ENCODE measurements at places on chromosomes 12 and 14.

GRCh38 chr12:51077930-51078329 is 5.5 kb downstream of the CSRNP2 start:
- no peak for DNase-seq

DNA sequence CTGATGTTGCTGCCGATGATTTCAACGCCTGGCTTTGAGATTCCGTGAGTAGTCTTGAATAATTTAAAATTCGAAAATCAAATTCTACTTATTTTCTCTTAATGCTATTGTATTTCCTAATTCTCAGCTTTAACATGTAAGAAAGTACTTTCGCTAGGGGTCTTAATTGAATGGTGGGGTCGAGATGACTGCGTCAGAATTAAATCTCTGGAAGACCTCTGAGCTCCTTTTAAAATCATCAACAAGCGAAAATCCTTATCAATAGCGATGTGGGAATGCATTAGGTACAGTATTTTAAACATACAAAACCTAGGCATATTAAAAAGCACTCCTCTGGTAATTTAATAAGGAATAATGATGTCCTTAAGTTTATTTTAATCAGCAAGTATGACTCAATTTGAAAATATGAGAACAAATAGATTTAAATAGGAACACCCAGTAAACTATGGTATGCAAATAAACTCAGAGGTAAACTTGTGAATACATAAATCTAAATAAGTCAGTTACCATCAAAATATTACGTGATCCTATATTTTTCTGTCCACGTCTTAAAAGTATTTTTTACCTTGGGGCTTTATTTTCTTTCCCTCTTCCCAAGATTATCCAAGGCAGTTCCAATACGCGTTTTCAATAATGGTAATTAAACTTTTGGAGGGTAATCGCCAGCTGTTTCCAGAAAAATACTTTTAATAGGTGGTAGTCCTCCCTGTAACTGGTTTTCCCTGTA is 1.4 kb downstream of the FOXA1 start:
- no peak for DNase-seq

- no peak for DNase-seq
Observed at GRCh38 chr12:106831699-106832098, 57.2 kb downstream of the RIC8B start.

DNA sequence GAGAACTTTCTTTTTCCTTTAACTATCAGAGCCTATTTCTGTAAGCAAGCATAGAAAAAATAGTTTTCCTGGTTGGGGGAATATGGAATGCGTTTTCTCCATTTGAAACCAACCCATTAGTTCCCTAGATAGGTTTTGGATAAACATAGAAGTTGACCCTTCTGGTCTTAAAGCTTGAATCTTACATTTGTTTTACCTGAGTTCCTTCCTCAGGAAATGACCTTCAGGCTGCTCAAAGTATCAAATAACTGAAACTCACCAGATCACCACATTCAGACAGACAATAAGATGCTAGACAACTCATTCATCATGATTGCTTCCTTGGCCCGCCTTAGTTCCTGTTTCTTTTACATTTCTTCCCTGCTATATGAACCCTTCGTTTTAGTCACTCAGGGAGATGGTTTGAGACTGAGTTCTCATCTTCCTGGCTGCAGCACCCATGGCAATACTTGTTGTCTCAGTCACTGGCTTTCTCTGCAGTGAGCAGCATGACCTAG is 52.2 kb downstream of the LRP6 start:
- DNase-seq: no peak

- no peak for DNase-seq
Observed at GRCh38 chr14:18688346-18688745, 87.4 kb downstream of the OR11H12 start.

GRCh38 chr12:108573317-108573716 is 10.9 kb downstream of the ISCU start:
- DNase-seq: peak; percentile 82

GRCh38 chr14:103213331-103213730 is 90.1 kb downstream of the TNFAIP2 start:
- DNase-seq: no peak

- no peak for DNase-seq
Observed at GRCh38 chr12:67927324-67927723, 61.9 kb upstream of the IFNG-AS1 start.

DNA sequence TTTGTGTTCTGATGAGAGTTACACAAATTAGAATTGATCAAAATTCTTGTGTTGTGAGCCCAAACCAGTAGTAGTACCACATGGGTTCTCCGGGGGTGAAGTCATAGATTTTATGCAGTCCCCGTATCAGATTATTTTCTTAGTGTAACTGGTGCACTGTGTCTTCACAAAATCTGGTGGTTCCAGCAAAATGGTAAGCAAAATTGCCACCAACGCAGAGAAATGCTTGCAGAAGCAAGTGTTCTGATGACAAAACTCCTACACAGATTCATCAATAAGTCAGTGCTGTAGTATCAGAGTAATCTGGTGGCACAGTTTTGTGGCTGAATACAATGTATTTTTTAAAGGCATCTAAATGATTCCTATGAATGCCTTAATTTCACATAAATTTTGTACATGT is 1.3 kb upstream of the CACNA2D4 start:
- no peak for DNase-seq

- no peak for DNase-seq
Observed at GRCh38 chr12:104276273-104277131, 27.0 kb upstream of the EID3 start.

GRCh38 chr12:33825442-33825841 is 196.9 kb upstream of the ALG10 start:
- no peak for DNase-seq

GRCh38 chr12:39620659-39621658 is 1.4 kb upstream of the ABCD2 start:
- DNase-seq: peak; percentile 78

GRCh38 chr14:93059260-93059659 is 56.5 kb downstream of the ITPK1 start:
- no peak for DNase-seq

GRCh38 chr14:74620497-74620921 is 8.5 kb upstream of the LTBP2 start:
- peak; percentile 63 for DNase-seq

DNA sequence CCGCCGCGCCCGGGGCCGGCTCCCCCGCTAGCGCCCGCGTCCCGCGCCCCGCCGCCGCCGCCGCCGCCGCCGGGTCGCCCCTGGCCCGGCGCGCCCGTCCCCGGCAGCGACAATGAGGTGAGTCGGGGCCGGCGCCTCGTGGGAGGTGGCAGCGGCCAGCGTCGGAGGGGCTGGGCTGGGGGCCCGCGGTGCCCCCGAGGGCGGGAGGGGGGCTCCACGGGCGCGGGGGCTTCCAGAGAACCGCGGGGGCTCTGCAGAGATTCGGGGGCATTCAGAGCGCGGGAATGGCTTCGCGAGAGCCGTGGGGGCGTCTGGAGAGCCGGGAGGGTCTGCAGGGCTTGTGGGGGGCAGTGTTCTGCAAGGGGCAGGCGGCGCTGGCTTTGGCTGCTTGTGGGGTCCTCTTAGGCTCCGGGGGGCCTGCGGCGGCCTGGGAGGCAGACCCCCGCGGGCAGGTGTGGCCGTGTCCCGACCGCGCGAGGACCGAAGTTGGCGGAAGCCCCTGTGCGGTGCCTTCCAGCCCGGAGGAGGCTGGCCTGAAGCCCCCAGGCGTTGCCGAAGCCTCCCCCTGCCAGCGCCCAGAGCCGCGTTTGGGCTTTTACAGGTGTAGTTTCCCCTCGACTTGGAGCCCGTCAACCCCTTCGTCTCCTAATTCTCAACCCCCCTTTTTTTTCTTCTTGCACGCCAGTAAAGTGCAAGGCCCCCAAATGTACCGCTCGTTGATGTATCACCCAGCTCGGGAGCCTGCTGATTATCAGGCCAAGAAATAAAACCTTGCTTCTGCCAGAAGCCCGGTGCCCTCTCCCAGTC is 93.1 kb upstream of the EVL start:
- DNase-seq: no peak

GRCh38 chr12:132886529-132887477 is 602 bp downstream of the CHFR start:
- no peak for DNase-seq

GRCh38 chr14:65332141-65332871 is 80.2 kb upstream of the FUT8 start:
- no peak for DNase-seq

DNA sequence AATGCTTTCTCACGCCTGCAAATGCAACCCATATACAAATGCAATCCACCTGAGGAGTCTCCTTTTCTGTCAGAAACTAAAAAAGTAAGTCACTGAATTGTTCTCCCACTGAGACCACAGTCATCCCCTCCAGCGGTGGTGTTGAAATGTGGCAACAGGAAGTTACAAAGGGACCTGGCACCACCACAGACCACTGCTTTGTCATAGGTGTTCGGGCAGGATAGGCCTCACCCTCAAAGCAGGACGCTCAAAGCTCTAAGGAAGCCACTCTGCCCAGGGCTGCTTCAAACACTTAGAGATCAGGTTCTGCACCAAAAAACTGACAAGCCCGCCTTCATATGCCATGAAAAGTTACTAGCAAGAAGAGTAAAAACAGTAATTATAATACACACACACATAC is 11.3 kb downstream of the PHLDA1 start:
- peak; percentile 95 for DNase-seq

- DNase-seq: no peak
Observed at GRCh38 chr12:55626154-55626553, 10.5 kb upstream of the OR10P1 start.

- no peak for DNase-seq
Observed at GRCh38 chr14:96997269-96997668, 200.1 kb downstream of the VRK1 start.

- no peak for DNase-seq
Observed at GRCh38 chr12:68867606-68868005, 59.6 kb downstream of the MDM2 start.

DNA sequence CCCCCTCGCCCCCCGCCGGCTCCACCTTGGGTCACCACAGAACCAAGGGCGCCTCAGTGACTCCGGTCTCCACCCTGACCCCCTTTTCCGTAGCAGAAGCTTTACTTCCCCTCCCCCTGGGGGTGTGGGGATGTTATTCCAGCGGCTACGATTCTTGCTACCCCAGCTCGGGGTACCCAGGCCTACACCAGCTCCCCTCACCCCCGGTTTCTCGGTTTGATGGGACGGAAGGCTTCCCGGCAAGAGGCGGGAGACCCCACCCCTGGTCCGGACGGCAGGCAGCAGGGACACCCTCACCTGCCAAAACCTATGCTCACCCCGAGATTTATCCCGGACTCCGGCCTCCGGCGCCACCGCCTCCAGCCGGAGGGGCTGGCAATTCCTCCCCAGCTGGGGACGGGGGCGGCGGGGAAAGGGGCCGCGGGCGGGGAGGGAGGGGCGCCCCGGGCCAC is 619 bp downstream of the RAB15 start:
- DNase-seq: no peak

DNA sequence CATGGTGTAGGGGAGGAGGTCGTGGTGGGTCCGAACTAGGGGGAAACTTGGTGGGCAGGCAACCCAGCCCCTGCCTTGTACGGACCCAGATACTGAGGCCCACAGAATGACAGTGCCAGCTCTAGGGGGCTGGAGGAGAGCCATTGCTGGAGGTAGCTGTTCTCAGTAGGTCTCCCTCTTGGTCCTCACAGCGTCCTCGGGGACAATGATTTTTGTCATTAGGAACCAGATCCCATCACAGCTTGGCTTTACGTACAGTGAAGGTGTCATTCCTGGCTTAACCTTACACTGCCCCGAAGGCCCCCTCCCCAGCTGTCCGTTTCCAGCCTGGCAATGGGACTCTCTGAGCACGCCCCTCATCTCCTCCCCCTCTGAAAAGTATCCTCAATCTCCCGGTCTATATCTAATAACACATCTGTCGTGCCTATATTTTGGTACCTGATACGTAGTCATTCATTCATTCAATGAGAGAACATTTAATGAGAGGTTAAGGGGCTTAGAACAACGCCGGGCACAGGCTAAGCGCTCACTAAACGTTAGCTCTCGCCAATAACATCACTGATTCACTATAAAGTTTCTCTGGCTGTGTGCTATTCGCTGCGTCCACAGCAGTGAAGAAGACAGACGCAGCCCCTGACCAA is 597 bp upstream of the DYNC1H1 start:
- DNase-seq: no peak

DNA sequence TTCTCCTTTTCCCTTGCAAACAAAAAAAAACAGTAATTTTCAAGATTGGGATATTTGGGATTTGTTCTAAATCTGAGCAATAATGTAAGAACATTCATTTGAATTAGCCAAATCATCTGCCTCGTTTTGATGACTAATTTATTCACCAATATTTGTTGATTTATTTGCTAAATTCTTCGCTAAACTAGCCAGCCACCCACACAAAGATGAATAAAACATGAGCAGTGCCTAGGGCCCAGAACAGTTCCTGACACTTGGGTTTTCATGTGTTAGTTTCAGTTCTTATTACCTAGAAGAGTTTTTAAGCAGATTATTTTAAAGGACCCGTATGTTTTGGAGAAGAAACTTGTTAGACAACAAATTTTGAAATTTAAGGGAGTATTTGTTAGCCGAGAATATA is 1.4 kb downstream of the ETNK1 start:
- peak; percentile 39 for DNase-seq

DNA sequence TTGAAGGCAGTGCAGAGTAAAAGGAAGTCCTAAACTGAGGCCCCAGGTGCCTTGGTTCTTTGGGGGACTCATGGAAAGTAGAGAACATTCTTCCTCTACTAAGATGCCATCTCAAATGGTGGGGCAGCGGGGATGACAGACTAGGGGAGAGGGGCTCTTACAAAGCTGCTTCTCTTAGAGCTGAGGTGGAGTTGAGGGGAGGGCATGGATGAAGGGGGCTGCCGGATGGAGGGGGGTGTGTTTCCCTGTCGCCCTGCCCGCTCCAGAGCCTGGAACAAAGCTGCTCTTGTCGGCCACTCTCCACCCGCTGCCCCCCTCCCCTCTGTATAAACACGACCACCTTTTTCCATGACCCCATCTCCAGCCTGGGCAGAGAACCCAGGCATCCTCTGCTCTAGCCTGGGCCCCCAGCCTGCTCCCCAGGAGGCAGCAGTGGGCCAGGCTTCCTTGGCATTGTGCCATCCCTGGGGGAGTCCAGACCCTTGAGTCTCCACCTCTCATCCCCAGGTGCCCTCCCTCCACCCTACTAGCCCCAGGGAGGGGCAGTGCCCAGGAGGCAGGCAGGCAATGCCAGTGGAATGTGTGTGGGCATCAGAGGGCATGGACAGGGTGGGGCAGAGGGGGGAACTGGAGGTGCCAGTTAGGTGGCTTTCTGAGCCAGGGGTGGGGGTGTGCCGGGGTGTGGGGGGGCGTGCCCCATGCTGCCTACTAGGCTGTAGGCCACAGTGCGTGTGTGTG is 1.7 kb downstream of the RARG start:
- DNase-seq: no peak

All from activated CD4-positive, alpha-beta T cell treated with anti-CD3 and anti-CD28 coated beads, Interleukin-2, Interleukin-4, amounts not matched to agents 100 ng/mL and 50 ng/mL, durations not matched to agents 16 hours and 8 hours (primary cell).